Gastrocnemius medialis (tissue), 4 donors: ENCODE measurements at places on chromosomes 1 and 21. TPM values are rescaled to one million over a fixed set of nuclear protein-coding genes. Genes with fewer than 3 reads are reported as not detected.

IL22RA1 gene
- 0.36 TPM for total RNA-seq

NTRK1 gene
- not detected for total RNA-seq

CD164L2 gene
- total RNA-seq = not detected

DNA sequence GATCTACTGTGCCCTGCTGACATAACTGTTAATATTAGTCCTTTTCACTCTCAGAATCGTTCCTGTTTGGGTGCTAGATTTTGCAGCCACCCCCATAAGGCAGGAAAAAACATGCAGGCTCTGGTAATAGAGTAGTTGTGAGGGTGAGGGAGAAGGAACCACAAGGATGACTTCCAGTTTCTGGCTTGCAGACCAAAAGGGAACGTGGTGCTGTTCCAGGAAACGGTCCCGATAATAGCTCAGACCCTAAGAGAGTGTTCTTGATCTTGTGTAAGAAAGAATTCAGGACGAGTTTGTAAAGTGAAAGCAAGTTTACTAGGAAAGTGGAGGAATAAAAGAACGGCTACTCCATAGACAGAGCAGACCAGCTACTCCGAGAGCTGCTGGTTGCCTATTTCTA is 50.7 kb upstream of the RHOU start:
- H3K27ac ChIP-seq = no peak overlapping the region
- peaks cover 6% of the 10 kb centered on the region for H3K27me3 ChIP-seq
- H3K36me3 ChIP-seq = no peaks in the 10 kb centered on the region
- no peaks in the 10 kb centered on the region for H3K4me1 ChIP-seq

GRCh38 chr1:45337630-45338325 is 2.2 kb upstream of the TOE1 start:
- DNase-seq = no peak
- no peak overlapping the region for H3K4me3 ChIP-seq
- H3K4me1 ChIP-seq = peaks cover 17% of the 10 kb centered on the region
- H3K27me3 ChIP-seq = no peaks in the 10 kb centered on the region

DNA sequence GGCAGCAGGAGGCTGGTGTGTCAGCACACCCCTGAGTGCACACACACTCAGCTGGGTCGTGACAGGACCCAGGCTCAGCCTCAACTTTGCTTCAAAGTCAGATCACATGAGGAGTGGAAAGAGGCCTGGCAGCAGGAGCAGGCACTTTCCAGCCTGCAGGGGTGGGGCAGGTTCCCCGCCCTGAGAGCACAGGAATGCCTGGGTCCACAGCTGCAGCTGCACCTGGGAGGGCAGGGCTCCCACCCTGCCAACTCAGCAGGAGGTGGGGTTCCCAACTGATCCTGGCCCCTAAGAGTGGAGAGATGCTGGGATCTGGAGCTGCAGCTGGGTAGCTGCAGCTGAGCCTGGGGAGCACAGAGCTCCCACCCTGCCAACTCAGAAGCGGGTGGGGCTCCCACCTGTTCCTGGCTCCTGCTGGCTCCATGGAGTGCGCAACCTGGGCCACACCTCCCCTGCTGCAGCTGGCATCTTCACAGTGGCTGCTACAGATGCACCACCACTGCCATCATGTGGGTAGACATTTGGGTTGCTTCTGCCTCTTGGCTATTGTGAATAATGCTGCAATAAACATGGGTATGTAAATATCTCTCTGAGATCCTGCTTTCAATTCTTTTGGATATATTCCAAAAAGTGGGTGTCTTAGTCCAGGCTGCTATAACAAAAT is 415.4 kb downstream of the TTLL7 start:
- no peak overlapping the region for H3K27ac ChIP-seq
- H3K4me3 ChIP-seq = no peak overlapping the region
- no peaks in the 10 kb centered on the region for H3K4me1 ChIP-seq
- DNase-seq = no peak
- H3K36me3 ChIP-seq = no peaks in the 10 kb centered on the region
- no peaks in the 10 kb centered on the region for H3K27me3 ChIP-seq

- H3K4me1 ChIP-seq = no peaks in the 10 kb centered on the region
- H3K4me3 ChIP-seq = no peak overlapping the region
- H3K27ac ChIP-seq = no peak overlapping the region
- H3K36me3 ChIP-seq = no peaks in the 10 kb centered on the region
Observed at GRCh38 chr21:45482899-45483821, 59.1 kb downstream of the SLC19A1 start.

DNA sequence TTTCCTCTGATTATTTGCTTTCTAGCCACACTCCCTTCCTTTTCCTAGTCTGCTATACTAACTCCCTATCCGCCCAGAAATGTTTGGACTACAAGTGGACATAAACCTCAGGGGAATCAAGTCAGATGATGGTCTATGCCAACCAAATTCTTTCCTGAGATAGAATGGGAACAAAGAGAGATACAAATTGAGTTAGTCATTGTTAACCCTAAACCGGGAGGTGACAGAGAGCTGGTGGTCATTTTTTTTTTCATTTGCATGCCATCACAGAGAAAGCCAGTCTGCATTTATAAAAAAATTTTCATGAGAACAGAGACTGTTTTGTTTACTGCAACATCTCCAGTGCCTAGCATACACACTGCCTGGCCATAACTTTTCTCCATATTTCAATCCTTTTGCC is 35.0 kb downstream of the MYSM1 start:
- no peaks in the 10 kb centered on the region for H3K4me1 ChIP-seq
- DNase-seq = no peak
- H3K27ac ChIP-seq = no peak overlapping the region
- H3K4me3 ChIP-seq = no peak overlapping the region
- peaks cover 73% of the 10 kb centered on the region for H3K36me3 ChIP-seq

- no peaks in the 10 kb centered on the region for H3K36me3 ChIP-seq
- no peak overlapping the region for H3K4me3 ChIP-seq
- H3K27me3 ChIP-seq = no peaks in the 10 kb centered on the region
- H3K27ac ChIP-seq = no peak overlapping the region
Observed at GRCh38 chr1:116755681-116756080, 1.5 kb downstream of the CD2 start.
